ENCODE measurements at places on chromosomes 11 and 22.

DNA sequence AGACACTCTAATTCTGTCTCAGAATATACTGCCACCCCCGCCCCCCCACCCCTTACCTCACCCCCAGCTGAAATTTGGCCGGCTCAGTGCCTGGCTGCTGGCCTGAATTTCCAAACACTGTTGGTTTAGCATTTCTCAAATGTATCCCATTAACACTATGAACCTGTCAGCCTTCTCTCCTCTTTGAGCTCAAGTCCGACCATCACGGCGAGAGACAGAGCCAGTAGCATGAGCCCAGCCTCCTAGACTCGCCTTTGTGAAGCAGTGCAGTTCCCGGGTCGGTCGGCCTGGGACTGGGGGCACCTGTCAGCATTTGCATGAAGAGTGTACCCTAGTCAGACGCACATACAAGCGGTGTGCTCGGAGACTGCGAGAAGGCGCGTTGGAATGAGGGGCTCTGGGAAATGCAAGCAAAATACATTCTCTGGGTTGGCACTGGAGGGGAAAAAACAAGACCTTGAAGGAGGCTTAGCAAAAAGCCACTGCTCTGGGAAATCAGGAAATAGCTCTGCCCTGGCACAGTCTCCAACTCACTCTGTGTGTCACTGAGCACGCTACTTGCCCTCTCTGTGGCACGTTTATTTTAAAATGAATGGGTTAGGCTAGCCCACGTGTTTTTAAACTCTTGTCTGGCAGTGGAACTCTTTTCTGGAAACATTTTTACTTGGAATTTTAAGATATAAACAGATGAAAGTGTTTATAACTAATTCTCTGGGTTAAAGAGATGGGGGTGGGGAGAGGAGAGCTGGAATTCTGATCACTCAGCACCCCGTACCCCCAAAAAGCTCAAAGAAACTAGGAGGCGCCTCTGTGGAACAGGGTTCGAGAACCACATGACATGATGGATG lies 108.3 kb downstream of the TIMP3 start:
- no peak for DNase-seq

DNA sequence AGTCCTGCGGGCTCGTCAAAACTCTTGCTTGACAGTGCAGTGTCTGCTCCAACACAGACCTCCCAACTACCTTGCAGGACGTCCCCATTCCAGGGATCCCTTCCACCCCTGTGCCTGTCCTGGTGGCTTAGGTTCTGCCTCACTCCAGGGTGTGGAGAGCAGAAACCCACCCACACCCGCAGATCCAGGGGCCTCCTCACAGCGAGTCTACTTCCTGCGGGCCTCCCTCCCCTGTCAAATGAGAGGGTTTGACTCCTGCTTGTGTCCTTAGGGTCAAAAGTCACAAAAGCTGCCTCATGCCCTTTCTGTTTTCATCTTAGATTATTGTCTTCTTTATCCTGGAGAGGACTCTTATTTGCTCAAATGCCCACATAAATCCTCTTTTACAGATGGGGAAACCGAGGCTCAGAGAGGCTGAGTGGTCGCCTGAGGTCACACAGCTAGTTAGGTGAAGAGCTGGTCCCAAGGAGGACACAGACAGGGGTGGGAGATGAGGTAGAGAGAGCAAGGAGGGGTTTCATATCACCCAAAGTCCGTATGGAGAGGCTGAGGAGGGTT lies 81.1 kb upstream of the KCNQ1OT1 start:
- DNase-seq: no peak

GRCh38 chr11:126363706-126364248 lies 8.3 kb downstream of the ST3GAL4 start:
- DNase-seq: peak; percentile 63

DNA sequence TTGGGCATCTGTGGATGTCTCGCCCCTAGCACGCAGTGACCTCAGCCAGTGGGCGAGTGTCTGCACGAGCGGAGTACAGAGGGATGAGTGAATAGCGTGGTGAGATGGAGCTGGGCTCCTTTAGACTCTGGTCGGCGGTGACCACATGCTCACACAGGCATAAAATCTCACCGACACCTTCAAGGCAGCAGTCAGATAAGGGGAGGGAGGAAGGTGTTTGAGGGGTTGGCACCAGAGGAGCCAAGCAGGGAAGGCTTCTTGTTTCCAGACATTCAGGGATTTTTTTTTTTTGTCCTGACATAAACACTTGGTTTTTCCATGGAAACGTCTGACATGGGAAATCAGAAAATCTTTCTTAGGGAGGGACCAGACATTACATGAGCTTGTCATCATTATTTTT lies 35.8 kb downstream of the GRIK4 start:
- no peak for DNase-seq

- no peak for DNase-seq
Observed at GRCh38 chr22:41848468-41848867, 15.6 kb downstream of the SREBF2 start.

- no peak for DNase-seq
Observed at GRCh38 chr22:23418159-23418788, 161.8 kb downstream of the IGLL1 start.

GRCh38 chr11:32947978-32948377 lies 55.4 kb downstream of the QSER1 start:
- DNase-seq: no peak

DNA sequence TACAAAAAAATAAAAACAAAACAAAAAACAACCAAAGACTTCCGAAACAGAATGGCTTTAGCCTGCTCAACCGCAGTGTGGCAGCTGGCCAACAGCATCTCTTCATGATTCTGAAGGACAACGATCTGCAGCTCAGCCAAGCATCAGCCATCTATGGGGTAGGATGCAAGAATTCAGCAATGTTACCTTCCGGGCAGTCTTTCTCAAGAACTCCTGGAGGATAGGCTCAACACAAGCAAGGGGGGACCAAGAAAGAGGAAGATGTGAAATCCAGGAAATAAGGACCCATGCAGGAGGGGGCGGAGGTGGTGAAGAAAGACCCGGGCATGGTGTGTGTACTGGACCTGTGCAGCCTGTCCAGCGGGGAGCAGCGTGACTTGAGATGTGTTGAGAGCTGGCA lies 3.5 kb upstream of the TSPO start:
- no peak for DNase-seq

GRCh38 chr11:2379466-2380174 lies 2.5 kb downstream of the CD81 start:
- peak; percentile 45 for DNase-seq

GRCh38 chr11:46381819-46382645 lies 563 bp downstream of the MDK start:
- DNase-seq: no peak

DNA sequence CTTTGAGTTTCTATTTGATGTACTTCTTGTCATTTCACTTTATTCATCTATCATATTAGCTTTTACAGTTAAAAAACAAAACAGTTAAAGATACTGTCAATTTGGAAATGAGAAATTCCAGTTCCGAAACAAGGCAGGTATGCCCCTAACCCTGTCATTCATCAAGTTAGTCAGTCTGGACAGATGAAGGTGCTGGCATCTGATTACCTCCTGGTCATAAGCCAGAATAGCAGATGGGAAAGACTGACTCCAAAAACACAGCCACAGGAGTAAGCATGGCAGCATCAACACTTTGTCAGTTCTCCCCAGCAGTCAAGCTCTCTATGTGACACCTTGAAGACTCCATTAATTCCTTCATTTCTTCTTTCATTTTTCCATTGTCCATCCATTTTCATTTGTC lies 4.3 kb downstream of the LRRC51 start:
- no peak for DNase-seq

- DNase-seq: no peak
Observed at GRCh38 chr11:103545551-103545950, 436.3 kb downstream of the DYNC2H1 start.

GRCh38 chr11:134882141-134882540 lies 470.1 kb upstream of the B3GAT1 start:
- no peak for DNase-seq

- DNase-seq: no peak
Observed at GRCh38 chr11:44681698-44682097, 45.1 kb upstream of the TSPAN18 start.

DNA sequence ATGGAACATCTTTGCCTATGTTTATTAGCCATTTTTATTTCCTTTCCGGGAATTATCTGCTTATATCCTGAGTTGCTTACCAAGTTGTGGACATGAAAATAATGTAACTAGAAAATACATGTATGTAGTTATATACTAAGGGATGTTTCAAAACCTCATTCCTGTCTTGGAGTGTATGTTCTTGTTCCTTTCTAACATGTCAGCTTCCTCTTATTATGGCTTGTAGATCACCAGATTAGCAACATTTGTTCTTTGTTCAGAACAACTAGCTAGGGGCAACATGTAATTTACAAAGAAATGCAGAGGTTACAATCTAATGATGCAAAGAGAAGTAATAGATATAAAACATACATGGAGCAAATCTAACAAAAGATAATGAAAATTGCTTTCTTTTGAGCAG lies 13.1 kb upstream of the TMEM123 start:
- no peak for DNase-seq

Measured in left ventricle myocardium superior (tissue), 1 donor.